ENCODE measurements at places on chromosomes 11 and 22.

DNA sequence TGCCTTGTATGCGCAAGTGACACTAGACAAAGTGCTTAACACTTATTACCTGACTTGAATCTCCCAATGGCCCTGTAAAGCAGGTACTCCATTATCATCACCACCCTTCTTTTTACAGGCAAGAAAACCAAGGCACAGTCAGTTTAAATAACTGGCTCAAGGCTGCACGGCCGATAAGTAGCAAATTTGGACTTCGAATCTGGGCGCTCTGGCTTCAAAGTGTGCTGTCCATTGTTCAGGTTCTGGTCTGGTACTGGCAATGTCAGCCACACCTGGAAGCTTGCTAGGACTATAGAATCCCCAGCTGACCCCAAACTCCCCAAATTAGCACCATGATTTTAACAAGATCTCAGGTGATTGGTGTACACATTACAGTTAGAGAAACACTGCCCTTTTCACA, 19.3 kb upstream of the EHF start:
- no peak for DNase-seq

DNA sequence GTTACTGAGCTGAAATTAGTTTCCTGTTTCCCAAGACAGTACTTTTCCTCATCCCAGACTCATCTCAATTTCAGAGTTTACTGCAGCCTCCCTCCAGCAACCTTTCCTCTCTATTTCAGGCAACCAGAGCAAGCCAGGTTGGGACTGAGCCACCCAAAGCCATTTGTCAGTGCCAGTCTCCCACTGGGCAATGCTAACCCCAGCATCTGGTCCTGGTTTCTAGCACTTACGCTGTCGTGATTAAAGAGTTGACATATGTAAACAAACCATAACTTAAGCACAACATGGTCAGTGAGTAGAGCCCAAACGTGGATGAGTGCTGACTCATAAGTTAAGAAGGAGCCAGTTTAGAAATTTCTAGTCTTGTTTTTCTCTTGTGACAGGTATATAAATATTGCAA, 119.6 kb upstream of the BLID start:
- DNase-seq, result no peak

- no peak for DNase-seq
Observed at GRCh38 chr22:24284747-24285203, 14.1 kb downstream of the SPECC1L start.

- DNase-seq, result no peak
Observed at GRCh38 chr11:34064291-34064690, 12.8 kb downstream of the CAPRIN1 start.

GRCh38 chr11:1180947-1181391, 23.2 kb downstream of the MUC5AC start:
- DNase-seq, result no peak

Measured in amygdala (tissue), 56 donors.